Hypothalamus (tissue), 51 donors: ENCODE measurements at places on chromosomes 2 and 18.

DNA sequence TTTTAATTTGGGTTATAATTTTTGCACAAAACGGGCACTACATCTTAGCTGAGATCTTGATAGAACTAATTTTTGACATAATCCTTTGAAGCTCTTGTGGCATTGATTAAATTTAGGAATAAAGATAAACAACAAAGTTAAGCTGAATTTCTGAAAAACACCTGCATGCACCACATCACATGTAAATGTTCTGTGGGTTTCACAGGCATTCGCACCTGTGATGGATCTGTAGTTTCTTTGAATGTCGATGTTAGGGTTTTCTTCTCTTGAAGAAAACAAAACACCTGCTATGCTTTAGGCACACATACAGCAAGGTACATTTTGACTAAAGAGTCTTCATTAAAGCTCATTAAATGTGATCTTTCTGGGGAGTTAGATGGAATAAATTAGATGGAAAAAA, 60.3 kb downstream of the RPIA start:
- DNase-seq: no peak

- no peak for DNase-seq
Observed at GRCh38 chr2:66387016-66387753, 47.7 kb upstream of the MEIS1 start.

GRCh38 chr2:239700686-239701345, 300.0 kb upstream of the HDAC4 start:
- DNase-seq: peak; percentile 45

DNA sequence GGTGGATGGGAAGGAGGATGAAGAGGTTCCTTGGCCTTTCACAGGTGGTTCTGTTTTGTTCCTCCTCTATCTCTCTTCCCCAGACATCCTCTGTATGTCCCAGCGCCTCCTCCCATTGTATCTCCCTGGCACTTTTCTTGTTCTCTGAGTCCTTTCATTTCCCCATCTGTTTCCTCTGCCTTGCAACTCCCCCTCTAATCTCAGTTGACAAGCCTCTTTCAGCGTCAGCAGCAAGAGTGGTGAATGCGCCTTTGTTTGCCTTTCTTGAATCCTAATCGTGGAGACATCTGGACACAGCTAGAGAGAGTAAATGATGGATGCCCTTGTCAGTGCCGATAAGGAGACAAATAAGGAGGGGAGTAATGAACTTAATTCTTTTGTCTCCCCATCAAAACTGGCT, 167.0 kb downstream of the NDUFA10 start:
- DNase-seq: no peak

DNA sequence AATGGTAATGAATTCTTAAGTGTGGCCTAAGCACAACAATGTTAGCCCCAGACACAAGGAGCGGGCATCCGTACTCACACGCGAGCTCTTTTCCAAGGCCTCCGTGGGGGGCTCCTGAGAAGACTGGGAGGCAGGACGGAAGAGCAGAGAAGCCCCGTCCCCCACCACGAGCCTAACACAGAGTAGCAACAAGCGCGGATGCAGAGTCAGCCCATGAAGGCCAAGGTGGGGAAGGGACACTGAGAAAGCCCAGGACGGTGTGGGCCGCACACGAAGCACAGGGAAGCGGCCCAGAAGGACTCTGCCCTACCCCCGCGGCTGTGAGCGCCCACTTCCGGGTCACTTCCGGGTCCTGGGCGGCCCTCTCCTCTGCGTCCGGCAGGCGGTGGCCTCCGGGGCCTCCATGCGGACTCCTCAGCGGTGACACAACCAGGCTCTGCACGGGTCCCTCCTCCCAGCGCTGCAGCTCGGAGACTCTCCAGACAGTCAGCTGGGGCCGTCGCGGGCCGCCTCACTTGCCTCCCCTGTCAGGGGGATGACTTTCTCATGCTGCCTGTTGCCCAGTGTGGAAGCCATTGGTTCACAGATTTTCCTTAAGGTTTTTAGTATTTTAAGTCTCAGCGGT, 151.5 kb downstream of the MTCL1 start:
- no peak for DNase-seq

DNA sequence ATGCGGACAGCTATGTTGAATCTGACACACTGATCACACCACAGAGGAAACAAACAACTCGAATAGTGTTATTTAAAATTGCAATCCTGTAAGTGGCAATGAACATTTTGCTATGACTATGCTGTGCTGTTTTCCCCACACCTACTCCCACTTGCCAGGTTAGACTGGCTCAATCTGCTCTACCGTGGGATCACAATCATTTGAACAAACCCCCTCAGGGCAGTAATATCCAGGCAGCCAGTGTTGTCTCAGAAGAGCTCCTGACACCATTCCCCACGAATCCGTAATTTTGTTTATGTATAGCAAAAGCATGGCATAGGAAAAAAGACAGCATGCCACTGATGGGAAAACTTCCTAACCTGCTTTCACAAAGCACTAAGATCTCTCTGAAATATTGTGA, 284.3 kb downstream of the ERBB4 start:
- DNase-seq: no peak

- no peak for DNase-seq
Observed at GRCh38 chr18:44098551-44099098, 582.1 kb upstream of the SETBP1 start.

DNA sequence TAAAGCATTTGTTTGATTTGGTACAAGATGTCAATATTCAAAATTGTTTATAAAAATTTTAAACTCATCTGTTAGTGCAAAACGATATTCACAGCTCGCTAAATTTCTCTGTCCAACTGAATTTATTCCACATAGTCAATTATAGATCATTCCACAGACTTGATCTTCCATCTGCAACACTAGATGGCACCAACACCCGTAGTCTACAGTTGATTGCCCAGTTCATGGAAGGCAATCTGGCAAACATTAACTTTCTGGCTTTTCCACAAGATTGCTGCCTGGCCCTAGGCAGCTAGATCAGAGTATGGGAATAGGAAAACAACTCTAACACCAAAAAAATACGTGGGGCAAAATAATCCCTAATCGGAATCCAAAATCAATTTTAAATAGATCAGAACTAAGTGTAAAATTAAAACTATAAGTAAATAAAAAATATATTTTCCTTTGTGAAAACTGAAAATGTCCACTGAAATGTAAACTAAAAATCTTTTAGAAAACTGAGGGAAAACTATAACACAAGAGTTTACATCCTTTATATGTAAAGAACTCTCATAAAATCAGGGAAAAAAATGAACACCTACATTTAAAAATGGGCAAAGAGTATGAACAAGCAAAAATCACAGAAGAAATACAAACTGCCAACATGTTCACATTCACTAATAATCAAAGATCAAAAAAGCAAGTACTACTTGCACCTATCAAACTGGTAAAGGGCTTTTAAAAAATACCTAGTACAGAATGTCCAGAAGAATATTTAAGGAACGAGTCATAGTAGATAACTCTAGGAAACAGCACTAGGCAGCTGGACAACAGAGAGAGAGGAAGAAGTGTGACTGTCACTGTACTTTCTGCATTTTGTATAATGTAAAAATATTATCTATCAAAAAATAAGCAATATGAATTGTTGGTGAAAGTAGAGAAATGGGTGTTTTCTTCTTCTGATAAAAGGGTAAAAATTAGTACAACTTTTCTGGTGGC, 35.0 kb downstream of the RTN4 start:
- DNase-seq: no peak

DNA sequence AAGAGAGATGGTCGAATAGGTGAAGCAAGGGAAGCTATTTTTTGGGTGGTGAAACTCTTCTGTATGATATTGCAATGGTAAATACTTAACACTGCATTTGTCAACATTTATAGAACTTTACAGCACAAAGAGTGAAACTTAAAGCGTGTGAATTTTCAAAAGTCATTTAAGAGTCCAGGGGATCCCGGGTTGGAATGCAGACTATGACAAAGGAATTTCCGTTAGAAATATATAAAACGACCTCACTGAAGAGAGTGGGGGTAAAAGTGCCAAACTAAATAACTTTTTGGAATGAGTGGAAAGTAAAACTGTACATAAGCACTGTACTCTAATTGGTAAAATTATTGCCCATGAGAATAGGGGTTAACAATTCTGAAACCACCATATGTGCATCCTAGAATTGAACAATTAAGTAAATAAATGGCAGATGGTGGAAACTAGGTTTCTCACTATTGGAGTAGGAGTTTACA, 191.0 kb upstream of the FN1 start:
- no peak for DNase-seq

DNA sequence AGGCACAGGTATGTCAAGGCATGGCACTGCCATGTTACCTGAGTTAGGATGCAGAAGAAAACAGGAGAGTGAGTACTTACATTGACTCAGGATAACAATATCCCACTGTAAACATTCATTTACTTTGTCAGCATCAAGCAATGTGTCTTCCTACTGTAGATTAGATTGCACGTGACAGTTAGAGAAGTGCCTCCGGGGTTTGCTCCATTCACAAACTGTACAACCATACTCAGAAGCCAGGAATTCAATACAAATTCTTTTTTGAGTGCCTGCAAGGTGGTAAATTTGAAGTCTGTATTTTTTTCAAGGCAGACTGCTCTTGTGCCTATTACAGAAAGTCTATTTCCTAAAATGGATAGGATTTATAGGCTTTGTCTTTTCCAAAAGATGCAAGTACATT, 34.1 kb downstream of the CDCA7 start:
- DNase-seq: no peak

DNA sequence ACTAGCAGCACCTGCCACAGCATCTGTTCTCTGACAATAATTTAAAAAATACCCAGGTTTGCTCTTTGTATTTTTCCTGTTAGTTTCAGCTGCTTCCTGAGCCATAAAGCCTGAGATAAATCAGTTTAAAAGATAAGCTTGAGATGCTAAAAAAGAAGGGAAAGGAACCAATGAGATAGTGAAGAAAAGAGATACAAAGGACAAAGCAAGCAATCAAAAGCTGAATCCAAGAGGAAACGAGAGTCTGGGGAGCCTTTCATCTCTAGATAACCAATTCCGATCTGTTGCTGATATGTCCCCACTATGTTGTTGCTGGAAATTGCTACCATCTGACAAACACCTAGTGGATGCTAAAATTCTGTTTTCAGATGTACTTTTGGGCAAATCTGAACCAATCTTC, 201.4 kb downstream of the RBM43 start:
- DNase-seq: no peak

- DNase-seq: no peak
Observed at GRCh38 chr2:226405465-226405864, 394.2 kb downstream of the IRS1 start.

- DNase-seq: no peak
Observed at GRCh38 chr18:51491678-51492372, 294.3 kb upstream of the MEX3C start.

- DNase-seq: no peak
Observed at GRCh38 chr2:100675855-100676254, 113.1 kb downstream of the PDCL3 start.

GRCh38 chr18:25827961-25828561, 262.4 kb downstream of the SS18 start:
- no peak for DNase-seq

- DNase-seq: no peak
Observed at GRCh38 chr2:188787021-188787657, 187.0 kb upstream of the COL3A1 start.

DNA sequence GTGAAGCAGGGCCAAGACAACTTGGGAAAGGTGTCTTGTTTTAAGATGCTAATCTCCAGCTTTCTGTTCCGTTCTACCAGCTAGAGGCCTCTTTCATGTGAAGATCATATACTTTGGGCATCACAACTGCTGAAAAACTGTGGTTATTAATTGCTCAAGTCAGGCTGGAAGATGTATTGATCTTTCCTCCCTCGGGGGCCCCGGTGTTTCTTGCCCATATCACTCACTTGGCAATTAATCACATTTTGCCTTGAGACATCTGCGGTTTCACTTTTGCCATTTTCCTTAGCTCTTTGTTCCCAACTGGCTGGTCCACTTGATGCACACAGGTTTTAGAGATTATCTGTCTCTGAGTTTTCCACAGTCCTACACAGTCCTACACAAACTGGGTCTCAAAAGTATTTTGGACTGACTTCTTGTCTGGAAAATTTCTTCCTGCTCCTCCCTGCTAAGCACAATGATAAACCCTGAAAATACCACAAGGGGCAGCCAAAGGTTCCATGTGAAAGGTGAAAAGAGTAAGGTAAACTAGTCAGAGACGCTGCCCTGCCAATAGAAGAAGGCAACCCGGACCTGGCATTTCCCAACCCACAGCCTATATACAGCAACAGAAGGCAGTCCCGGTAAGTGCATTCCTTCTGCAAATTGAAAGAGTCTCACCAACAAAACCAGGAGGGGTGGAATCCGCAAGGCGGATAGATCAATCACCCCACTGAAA, 181.0 kb downstream of the AFF3 start:
- DNase-seq: no peak

- no peak for DNase-seq
Observed at GRCh38 chr2:108244667-108245414, 5.1 kb downstream of the SULT1C3 start.

DNA sequence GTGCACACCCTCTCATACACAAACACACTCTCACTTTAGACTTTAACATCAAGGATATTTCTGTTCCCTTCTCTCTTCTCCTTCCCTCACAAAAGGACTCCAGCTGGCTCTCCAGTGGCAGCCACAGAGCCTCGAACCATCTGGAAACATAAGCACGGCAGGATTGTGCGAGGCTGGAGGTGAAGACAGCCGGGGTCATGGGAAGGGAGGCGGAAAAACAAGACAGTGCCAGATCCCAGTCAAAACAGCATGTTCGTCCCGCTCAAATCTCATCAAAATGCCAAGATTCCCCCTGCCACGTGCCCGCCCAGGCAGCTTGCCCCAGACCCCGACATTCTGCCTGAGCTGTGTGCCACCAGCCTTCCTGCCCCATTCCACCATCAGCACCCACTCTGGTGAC, 180.3 kb downstream of the ZBTB7C start:
- no peak for DNase-seq
